Osteoblast (primary cell): ENCODE measurements at places on chromosomes 1 and 21. TPM values are rescaled to one million over a fixed set of nuclear protein-coding genes. Genes with fewer than 3 reads are reported as not detected.

DNA sequence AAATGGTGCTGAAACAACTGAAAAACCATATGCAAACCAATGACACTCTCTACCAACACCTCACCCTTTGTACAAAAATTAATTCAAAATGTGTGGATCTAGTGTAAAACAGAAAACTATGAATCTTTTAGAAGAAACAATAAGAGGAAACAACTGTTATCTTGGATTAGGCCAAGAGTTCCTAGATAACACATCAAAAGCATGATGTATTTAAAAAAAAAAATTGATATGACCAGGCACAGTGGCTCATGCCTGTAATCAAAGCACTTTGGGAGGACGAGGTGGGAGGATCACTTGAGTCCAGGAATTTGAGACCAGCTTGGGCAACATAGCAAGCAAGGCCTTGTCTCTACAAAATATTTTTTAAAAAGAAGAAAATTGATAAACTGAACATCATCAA lies 79.0 kb downstream of the EIF4G3 start:
- DNase-seq, result no peak
- no peaks in the 10 kb centered on the region for H3K27me3 ChIP-seq
- H3K36me3 ChIP-seq, result peaks cover 4% of the 10 kb centered on the region
- H3K27ac ChIP-seq, result no peak overlapping the region
- no peak overlapping the region for H3K4me3 ChIP-seq
- H3K4me1 ChIP-seq, result no peaks in the 10 kb centered on the region

Gene ARTN
- total RNA-seq, result 0.29 TPM in 1 of 2 replicates, not detected in the other

DNA sequence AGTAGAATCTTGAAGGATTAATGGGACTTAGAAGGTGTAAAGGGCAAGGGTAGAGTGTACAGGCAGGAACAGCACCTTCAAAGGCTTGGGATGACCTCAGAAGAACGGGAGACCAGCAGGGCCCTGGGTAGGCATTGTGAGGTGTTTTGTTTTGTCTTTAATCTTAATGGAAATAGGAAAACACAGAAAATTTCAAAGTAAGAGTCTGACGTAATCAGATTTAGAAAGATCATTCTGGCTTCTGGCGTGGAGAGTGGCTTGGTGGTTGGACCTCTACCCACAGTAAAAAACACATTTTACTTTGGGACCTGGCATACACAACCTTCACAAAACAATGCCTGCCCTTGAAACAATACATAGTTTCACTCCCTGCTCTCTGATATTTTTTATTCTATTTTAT lies 4.1 kb downstream of the MOV10 start:
- H3K27ac ChIP-seq, result no peak overlapping the region
- H3K36me3 ChIP-seq, result no peaks in the 10 kb centered on the region
- no peak for DNase-seq
- no peaks in the 10 kb centered on the region for H3K27me3 ChIP-seq
- no peak overlapping the region for H3K4me3 ChIP-seq

DNA sequence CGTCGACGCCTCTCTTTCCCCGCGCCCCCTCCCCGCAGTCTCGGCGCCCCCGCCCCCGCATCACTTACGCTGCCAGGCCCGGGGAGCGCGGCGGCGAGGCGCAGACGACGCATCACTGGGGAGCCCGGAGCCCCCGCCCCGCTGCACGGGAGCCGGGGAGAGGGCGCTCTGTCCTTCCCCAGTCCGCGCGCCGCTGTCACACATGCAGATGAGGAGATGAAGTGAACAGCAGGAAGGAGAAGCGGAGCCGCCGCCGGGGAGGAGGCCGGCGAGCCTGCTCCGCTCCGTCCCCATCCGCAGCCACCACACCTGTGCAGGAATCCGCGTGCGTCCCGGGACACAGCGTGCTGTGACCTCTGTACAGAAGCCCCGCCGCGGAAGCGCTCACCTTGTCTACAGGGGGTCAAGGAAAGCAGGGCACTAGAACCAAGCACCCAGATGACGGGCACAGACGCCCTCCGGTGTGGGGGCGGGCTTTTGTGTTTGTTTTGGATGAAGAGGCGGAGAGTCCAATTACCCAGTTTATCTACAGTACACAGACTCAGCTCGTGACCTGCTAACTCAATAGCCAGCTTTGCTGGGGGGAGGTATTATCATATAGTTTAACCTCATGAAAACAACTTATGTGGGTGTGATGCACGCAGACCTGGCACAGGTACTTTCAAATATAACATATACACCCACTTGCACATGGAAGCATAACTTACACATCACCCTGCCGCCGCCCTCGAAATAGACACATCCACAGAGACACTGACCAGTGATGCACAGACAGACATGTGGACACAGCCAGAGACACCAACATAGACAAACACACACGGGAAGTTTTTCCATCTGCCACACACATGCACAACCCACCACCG lies 12.4 kb downstream of the KLHDC8A start:
- H3K27ac ChIP-seq, result no peak overlapping the region
- no peak for DNase-seq
- H3K4me1 ChIP-seq, result no peaks in the 10 kb centered on the region
- peak overlapping the region; percentile 48 for H3K4me3 ChIP-seq
- H3K27me3 ChIP-seq, result peaks cover 69% of the 10 kb centered on the region

Gene TESK2
- 5.4 and 6.2 TPM in 2 replicates for total RNA-seq
